ENCODE measurements at places on chromosomes 4 and X.
A peak's percentile ranks its signal among the peaks of the same experiment; 100 is the strongest.

DNA sequence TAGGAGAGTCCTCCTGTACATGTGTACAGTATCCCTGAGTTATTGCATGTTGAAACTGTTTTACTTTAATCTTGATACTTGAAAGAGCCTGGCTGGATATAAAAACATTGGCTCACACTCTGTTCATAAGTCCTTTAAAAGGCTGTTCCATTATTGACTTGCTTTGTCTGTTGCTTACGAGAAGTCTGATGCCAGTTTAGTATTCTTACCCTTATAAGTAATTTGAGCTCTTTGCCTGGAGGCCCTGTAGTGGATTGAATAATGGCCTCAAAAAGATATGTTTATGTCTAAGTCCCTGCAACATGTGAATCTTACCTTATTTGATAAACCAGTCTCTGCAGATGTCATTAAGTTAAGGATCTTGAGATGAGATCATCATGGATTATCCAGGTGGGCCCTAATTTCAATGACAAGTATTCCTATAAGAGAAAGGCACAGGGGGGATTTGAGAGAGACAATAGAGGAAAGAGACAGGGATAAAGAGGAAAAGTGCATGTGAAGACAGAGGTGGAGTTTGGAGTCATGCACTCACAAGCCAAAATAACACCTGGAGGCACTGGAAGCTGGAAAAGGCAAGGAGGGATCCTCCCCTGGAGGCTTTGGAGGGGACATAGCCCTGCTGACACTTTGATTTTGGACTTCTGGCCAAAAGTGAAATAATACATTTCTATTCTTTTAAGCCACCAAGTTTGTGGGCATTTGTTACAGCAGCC lies 98.1 kb downstream of the IRF2 start:
- no peak for DNase-seq

- no peak for DNase-seq
Measured at GRCh38 chr4:109166126-109166525, 136.3 kb downstream of the COL25A1 start.

DNA sequence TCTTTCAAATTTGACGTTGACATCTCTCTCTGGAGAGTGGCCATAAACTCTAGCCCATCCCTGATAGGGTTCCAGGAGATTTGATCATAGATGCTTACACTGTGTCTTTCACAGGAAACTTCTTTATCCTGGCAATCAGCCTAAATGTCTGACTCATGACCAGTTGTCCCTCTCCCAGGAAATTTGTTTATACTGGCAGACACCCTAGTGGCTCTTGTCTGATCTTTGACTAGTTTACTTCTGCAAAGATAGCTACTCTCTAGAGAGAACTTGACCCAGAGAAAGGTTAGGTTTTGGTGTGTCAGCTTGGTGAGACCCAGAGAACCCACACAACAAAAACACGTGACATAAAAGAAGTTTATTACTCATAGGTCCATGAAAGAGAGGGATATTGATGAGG lies 509.8 kb downstream of the CENPC start:
- peak; percentile 96 for DNase-seq

GRCh38 chrX:43589735-43590134 lies 66.4 kb upstream of the MAOA start:
- DNase-seq = no peak

- DNase-seq = no peak
Measured at GRCh38 chr4:140673729-140674128, 82.5 kb downstream of the TBC1D9 start.

DNA sequence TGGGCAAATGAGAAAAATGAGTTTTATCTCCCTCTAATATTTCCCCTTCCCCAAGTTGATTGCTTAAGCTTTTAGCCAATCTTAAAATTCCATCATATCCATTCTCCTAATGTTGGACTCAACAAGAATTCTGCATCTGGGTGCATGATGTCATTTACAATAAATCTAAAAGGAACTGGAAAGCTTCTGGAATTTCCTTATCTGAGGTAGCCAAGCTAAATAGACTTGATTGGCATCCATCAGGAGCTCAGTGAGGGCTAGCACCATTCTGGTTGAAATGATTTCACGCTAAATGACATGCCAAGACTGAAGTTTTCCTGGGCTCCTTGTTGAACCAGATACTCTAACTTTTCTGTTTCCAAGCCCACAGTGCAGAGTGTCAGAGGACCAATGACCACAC lies 110.3 kb upstream of the SCML1 start:
- no peak for DNase-seq

- DNase-seq = no peak
Measured at GRCh38 chr4:40238700-40239548, 42.1 kb downstream of the RHOH start.

- no peak for DNase-seq
Measured at GRCh38 chr4:15344041-15344440, 83.8 kb upstream of the C1QTNF7 start.

- DNase-seq = no peak
Measured at GRCh38 chrX:34849371-34849770, 93.2 kb upstream of the FAM47B start.

Data from HS-27A (cell line).